Activated T-helper 2 cell treated with anti-CD3 and anti-CD28 coated beads, Interferon-gamma antibody, Interleukin-2, Interleukin-4, amounts not matched to agents 10 μg/mL and 5 μg/mL and 100 μg/mL, durations not matched to agents 14 hours and 24 hours and 36 hours (primary cell): ENCODE measurements at places on chromosomes 1 and 21. TPM values are rescaled to one million over a fixed set of nuclear protein-coding genes. Genes with fewer than 3 reads are reported as not detected.

- no peak for DNase-seq
These were observed 1099.9 kb downstream of the PLA2G4A start for GRCh38 chr1:187928696-187929095.

- no peak for DNase-seq
These were observed 100.5 kb upstream of the TLR5 start for GRCh38 chr1:223243441-223244050.

- no peak for DNase-seq
These were observed 3.5 kb upstream of the CLDN19 start for GRCh38 chr1:42743317-42744147.

DNA sequence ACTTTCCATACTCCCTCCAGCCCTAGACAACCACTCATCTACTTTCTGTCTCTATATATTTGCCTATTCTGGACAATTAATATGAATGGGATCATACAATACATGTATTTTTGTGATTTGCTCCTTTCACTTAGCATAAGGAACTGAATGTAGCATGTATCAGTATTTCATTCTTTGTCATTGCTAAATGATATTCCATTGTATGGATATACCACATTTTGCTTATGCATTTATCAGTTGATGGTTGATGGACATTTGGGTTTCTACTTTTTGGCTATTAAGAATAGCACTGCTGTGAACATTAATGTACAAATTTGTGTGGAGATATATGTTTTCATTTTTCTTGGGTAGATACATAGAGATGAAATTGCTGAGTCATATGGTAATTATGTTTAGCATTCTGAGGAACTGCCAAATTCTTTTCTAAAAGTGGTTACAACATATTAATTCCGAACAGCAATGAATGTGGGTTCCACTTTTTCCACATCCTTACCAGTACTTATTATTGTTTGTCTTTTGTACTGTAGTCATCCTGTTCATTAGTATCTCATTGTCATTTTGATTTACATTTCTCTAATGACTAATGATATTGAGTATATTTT lies 121.0 kb downstream of the LRRC40 start:
- DNase-seq = no peak

DNA sequence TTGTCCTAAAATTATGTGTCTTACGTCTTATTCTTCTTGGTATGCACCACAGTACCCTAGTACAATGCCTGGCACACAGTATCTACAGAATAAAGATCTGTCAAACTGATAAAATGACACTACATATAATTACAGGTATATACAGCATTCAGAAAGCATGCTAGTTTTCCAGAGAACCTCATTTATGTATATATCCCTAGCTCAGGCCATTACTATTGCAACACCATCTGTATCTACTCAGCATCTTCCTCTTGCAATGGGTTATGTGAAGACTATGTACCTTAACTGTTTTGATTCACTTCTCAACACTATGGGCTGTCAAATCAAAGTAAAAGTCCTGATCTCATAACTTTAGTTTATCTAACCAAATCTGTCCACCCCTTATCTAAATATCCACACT lies 58.5 kb upstream of the GUCA2A start:
- DNase-seq = no peak

DNA sequence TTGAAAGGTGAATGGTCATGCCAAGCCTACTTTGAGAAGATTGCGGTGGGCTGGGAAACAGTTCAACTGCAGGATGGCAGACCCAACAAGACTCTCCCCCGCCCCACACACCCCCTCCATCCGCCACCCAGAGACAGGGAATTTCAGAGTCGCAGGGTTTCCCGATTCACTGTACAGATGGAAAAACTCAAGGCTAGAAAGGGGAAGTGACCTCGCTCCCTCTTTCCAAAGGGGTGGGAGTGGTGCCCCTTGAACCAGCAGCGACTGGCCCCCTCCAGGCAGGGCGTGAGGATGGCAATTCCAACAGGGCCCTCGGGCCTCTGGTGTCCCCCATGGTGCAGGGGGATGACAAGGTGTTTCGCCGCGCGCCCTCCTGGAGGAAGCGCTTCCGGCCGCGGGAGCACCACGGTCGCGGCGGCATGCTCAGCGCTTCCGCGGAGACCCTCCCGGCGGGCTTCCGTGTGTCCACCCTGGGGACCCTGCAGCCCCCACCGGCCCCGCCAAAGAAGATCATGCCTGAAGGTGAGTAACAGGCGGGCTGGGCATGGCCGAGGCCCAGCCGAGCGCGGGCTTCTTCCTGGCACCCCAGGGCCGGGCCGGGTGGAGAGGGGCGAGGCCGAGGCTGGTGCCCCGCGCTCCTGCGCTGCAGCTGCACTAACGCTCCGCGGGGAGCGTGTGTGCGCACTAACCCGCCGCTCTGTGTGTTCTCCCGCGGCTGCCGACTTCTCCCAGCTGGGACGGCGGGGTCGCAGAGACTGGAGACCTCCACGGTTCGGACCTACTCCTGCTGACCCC lies 10.4 kb downstream of the MYOG start:
- no peak for DNase-seq

DNA sequence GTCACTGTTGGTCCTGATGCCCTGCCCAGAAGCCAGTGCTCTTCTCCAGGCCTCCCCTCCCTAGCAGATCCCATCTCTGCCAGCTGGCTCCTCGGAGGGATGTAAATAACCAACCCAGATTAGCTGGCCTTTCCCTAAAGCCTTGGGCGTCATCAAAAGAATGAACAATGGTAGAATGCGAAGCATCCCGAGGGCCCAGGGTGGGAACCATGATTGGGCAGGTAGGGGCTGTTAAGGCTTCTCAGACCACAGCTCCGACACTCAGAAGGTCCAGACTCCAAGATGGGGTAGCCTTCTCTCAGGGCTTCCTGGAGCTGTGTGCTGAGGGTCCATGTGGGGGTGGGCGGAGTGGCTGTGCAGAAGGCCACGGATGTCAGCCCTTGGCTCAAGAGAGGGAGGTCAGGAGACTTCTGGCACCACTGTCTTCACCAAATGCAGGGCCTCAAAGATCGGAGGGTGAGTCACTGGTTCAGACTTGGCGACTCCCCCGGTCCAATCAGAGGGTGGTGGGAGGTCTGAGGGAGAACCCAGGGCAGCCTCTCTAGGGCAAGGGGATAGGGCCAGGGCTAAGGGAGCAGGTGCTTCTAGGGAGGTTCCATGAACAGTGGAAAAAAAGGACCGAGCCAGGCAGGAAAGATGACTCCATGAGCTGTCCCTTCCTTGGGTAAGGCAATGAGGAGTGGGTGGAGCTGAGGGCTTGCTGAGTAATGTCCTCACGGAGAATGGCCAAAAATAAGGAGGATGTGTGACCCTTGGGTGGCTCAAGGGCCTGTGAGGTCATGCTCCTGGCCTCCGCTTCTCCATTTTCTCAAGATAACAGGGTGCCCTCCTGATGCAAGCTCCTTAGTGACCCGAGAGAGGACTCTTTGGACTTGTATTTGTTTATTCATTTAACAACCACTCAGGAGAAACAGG lies 58.4 kb upstream of the EPS8L3 start:
- no peak for DNase-seq

DNA sequence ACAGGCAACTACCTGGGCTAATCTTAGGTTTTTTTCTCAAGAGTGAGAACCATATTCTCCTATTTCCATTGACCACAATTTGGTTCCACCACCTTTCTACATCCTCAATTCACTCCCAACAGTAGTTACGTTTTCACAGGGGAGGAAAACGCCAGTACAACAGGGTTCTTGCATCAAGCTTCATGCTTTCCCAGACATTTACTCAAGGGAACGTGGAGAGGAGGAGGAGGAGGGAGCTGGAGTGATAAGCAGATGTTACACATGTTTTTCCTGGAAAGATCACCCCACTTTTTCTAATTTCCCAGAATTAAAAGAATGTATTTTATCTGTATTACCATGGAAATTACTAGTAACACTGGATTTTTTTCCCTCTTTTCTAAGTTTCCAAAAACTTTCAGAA lies 58.3 kb downstream of the RGS5 start:
- no peak for DNase-seq

GRCh38 chr1:20200966-20201365 lies 14.6 kb upstream of the PLA2G2C start:
- no peak for DNase-seq

- no peak for DNase-seq
These were observed 30.8 kb downstream of the RSPH1 start for GRCh38 chr21:42465008-42465802.

- no peak for DNase-seq
These were observed 86.1 kb upstream of the ZNF281 start for GRCh38 chr1:200495901-200496300.

- DNase-seq = no peak
These were observed 10.0 kb upstream of the C8A start for GRCh38 chr1:56844545-56845136.

GRCh38 chr1:233673261-233673946 lies 59.5 kb downstream of the KCNK1 start:
- no peak for DNase-seq

GRCh38 chr1:203251466-203251865 lies 22.0 kb upstream of the CHIT1 start:
- DNase-seq = no peak

GRCh38 chr1:115219927-115220326 lies 118.1 kb downstream of the NGF start:
- DNase-seq = no peak

GRCh38 chr1:115282807-115283208 lies 55.2 kb downstream of the NGF start:
- DNase-seq = no peak

The GJA4 gene
- total RNA-seq = not detected in 2 replicates

The MCOLN2 gene
- total RNA-seq = 142 and 143 TPM in 2 replicates

The SLC16A4 gene
- 0.23 and 0.73 TPM in 2 replicates for total RNA-seq

The SRGAP2B gene
- 43.5 and 47.2 TPM in 2 replicates for total RNA-seq
